SK-N-SH treated with all-trans-retinoic acid at 6 μM for 48 hours (cell line): ENCODE measurements at places on chromosomes 13 and 19.

DNA sequence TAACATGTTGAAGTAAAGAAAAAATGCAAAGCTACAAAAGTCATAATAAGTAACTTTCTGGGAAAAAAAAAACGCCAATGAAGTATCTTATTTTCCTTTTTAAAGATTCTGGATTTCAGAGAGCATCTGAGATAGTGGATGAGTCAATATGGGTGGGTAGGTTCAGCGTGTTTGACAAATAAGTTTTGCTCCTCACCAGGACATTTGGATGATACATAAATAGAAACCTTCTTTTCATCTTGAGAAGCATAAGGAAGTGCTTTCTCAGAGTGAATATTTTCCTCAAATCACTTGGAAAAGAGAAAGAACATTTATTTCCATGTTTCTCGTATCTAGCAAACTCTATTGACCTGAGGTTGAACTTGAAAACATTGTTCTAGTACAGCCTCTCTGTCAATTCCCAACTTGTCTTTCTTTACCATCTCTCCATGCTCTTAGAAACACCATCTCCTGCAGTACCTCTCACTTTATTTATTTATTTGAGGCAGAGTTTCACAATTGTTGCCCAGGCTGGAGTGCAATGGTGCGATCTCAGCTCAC, 463.2 kb downstream of the KLF5 start:
- peak; percentile 60 for ATAC-seq

- no peak for ATAC-seq
These were observed 12.6 kb upstream of the ERFL start for GRCh38 chr19:41940731-41941409.

GRCh38 chr13:109725995-109726637, 60.3 kb downstream of the IRS2 start:
- no peak for ATAC-seq

- peak; percentile 90 for ATAC-seq
These were observed at the start of gene NEK3 for GRCh38 chr13:52159159-52159982. NEK3 (minus strand) TSS chr13:52159597; CDS start chr13:52156191, 3,406 bp downstream.

DNA sequence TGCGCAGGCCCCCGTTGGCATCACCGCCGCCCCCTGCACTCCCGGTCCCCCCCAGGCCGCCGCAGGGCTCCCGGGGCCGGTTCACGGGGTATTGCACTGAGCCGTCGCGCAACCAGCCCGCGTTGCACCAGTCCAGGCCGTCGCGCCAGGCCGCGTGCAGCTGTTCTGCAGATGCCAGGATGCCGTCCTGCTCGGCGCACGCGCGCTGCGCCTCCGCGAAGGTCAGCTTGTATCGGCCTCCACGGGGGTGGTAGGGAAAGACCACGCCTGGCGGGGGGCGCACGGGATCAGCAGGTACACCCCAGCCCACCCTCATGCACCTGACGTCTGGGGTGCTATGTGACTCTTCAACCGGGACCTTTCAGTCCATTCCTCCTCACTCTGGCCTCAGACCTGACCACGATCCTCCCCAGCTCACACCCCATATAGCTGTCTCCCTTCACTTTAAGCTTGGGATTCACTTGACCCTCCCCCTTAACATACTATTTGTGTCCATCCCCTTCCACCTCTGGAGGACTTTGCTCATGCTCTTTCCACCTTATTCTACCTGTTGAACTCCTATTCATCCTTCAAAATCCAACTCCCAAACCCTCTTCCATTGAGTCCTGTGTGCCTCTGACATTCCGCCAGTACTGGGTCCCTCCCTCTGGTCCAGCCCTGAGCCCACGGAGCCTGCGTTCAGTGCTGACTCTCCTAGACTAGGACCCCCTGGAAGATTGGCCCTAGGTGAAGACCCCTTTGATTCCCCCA, 14.3 kb downstream of the TM6SF2 start:
- ATAC-seq, result no peak

DNA sequence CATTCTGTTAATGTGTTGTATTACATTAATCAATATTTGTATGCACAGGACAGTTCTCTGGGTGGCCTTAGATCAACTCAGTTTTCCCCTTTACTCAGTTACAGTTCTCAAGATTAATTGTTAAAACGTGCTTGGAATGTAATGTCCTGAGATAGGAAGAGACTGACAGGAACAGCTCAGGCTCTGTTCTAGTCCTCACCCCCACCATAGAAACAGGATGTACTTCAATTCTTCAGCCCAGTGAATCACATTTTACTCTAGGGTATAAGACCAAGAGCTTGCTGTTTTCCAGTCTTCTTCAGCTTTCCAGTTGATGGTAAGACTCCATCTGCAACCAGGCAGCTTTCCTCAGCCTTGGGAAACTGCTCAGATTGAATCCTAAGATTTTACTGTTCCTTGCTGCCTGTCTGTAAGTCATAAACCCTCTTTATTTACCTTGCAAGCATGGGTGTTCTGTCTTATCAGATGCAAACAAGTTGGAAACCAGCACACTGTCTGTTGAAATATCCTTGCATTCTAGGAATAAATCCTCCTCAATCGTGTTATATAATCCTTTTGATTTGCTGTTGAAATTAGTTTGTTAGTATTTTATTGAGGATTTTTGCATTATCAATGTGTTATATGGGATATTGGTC, 836.9 kb upstream of the PCDH9 start:
- ATAC-seq, result no peak

DNA sequence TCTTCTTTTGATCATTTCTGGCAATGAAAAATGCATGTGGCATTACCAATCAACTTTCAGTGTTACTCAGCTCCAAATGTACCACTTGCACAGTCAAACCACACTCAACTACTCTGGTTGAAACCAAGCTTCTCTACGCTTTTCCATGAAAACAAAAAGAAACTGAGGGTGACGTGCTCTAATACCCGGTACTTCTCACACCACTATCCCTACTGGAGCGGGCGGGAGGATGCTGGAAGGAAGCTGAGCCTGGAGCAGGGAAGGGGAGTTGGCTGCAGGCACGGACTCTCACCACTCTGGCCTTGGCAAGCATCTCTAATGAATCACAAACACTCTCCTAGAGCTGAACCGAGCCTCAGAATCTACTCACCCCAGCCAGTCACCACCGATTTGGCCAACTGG, 48.2 kb downstream of the STK24 start:
- ATAC-seq, result peak; percentile 59

DNA sequence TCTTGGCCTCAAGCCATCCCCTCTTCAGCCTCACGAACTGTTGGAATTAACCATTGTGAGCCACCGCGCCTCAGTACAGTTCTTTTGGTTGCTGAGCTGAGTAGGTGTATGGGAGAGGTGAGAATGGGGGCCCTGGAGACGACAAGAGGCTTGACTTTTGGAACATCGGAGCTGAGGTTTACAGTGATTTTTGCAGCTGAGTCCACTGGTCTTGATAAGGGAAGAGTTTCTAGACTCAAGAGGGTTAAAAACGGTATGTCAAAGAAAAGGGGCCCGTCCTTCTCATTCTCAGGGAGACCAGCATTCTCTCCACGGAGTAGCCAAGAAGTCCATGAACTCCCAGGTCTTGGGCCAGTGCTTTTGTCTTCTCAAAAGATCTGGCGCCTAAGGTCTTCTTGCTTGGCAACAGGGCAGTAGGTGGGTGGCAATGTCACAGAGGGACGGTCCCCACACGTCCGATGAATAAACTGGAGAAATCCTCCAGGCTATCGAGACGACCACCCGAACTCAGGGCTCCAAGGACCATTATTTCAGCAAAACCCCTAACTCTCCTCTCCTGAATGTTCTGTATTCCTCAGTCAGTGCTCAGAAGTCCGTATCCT, 6.4 kb upstream of the QTRT1 start:
- ATAC-seq, result peak; percentile 3

- ATAC-seq, result no peak
These were observed 6.8 kb downstream of the PARP4 start for GRCh38 chr13:24505756-24506155.

GRCh38 chr13:44906713-44907112, 82.6 kb downstream of the NUFIP1 start:
- peak; percentile 62 for ATAC-seq

GRCh38 chr13:25493931-25494640, 122.3 kb downstream of the ATP8A2 start:
- no peak for ATAC-seq

DNA sequence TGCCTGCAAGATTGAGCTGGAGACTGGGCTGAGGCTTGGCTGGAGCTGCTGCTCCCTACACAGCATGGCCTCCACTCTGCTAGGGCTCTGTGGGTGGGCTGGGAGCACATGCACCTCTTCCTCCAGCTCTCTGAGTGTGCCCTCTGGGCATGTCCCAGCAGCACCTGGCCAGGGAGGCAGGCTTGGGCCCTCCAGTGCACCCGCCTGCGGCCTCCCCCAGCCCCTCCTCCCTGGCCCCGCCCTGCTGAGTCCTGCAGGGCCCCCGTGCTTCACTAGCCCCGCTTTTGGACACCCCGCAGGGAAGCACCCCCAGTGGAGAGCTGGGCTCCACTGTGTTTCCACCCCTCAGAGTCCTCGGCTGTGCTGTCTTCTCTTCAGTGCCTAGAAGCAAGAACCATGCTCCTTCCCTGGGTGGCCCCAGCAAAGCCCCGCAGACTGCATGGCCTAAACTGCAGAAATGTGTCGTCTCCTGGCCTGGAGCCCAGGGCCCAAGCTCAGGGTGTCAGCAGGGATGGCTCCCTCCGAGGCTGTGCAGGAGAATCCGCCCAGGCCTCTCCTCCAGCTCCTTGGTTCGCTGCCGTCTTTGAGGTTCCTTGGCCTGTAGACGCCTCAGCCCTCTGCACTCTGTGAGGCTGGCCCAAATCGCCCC, 5.0 kb upstream of the TEX29 start:
- peak; percentile 15; the same call in 2 of the 3 replicates for ATAC-seq

DNA sequence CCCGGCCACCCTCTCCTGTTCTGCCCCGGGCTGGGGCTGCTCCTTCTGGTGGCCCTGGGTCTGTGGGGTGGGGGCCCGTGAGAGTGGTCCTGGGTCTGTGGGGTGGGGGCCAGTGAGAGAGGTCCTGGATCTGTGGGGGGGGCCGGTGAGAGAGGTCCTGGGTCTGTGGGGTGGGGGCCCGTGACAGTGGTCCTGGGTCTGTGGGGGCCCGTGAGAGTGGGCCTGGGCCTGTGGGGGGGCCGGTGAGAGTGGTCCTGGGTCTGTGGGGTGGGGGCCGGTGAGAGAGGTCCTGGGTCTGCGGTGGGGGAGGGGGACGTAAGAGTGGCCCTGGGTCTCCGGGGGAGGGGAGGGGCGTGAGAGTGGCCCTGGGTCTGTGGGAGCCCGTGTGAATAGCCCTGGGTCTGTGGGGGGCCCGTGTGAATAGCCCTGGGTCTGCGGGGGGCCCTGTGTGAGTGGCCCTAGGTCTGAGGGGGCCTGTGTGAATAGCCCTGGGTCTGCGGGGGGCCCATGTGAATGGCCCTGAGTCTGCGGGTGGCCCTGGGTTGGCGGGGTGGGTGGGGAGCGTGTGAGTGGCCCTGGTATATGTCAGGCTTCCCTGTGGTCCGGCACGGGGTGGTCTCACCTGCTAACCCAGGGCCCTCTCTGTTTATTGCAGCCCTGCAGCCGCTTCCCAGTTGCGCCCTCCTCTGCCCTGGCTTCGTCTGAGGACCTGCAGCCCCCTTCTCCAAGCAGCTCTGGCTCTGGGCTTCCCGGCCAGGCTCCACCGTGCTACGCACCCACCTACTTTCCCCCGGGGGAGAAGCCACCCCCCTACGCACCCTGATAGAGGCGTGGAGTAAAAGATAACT, 52.3 kb downstream of the TMEM255B start:
- no peak for ATAC-seq

DNA sequence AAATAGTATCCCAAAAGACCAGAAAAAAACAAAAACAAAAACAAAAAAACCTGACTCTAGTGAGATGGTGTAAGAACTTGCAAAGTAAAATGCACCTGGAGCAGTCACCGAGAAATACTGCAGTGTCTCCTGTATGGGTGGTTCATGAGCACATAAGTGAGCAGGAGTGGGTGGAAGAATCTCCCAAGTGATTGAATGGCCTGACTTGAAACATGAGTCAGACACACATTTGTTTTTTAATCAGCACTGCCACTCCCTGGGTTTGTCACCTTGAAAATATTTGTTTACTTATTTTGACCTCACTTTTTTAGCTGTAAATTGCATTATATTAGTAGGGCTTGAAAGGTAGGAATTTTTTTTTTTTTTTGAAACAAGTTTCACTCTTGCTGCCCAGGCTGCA, 2.0 kb downstream of the ZNF431 start:
- ATAC-seq, result no peak

GRCh38 chr13:60572003-60572798, 175.2 kb downstream of the TDRD3 start:
- no peak for ATAC-seq

- no peak for ATAC-seq
These were observed 1.2 kb upstream of the ZFP36 start for GRCh38 chr19:39405261-39405957.

DNA sequence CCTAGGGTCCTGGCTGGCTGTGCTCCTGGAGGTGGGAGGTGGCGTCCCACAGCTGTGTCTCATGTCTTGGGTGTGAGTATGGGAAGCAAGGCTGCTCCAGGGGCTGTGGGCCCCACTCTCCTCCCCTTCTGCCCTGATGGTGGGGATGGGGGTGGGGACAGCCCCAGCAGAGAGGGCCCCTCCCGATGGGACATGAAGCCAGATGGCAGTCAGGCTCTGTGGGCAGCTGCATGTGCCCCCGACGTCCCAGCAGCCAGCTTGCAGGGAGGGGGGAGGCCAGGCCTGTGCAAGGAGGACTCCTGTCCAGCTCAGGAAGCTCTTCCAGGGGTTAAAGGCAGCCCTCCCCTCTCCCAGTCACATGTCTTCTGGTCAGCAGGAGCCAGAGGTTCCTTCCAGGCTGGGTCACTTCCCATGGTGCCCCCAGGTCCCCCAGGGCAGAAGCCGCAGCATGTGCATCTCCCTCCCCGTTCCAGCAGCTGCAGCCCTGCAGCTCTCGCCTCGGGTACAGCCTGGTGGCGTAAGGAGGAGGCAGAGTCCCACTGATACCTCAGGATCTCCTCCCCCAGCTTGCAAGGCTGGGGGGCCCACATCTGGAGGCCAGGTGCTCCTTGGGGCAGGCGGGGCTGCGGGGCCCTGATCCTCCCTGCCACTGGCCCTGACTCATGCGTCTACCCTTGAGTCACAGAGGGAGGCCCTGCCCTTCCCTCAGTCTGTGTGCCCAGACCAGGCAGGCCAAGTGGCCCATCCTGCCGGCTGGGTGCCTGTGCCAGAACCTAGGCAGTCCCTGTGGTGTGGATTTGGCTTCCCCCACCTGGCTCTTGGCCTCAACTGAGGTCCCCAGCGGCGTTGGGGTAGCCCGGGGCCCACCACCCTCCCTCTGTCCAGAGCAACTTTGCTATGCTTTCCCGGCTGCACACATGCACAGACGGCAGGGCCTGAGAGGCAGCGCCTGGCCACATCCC, 13.0 kb downstream of the YIPF2 start:
- ATAC-seq, result peak; percentile 93

GRCh38 chr13:101511766-101512165, 59.3 kb downstream of the ITGBL1 start:
- ATAC-seq, result peak; percentile 82

DNA sequence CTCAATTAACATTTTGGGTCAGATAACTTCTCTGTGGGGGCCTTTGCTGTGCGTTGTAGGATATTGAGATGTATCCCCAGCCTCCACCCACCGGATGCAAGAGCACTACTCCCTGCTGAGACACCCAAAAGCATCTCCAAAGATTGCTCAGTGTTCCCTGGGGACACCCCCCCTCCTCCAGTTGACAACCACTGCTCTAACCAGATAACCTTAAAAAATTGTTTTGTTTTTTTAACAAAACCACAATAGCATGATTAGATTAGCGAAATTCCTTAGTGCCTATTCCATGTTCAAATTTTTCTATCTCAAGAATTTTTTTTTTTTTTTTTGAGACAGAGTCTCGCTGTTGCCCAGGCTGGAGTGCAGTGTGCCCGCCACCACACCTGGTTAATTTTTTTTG, 2.6 kb upstream of the EPN1 start:
- no peak for ATAC-seq

- peak; percentile 67; the same call in 2 of the 3 replicates for ATAC-seq
These were observed 633.5 kb upstream of the ATXN8OS start for GRCh38 chr13:69474011-69474685.
